ENCODE measurements at places on chromosomes 5 and 9. TPM values are rescaled to one million over a fixed set of nuclear protein-coding genes. Genes with fewer than 3 reads are reported as not detected.

The BTNL9 gene
- not detected for total RNA-seq

The GADD45G gene
- total RNA-seq: not detected

The TEX48 gene
- not detected for total RNA-seq

The PCDHGA3 gene
- total RNA-seq: not detected

The CMYA5 gene
- total RNA-seq: 0.89 TPM

The SPATA9 gene
- total RNA-seq: not detected

The RNF183 gene
- total RNA-seq: not detected

The SH3RF2 gene
- 0.53 TPM for total RNA-seq

The CCDC187 gene
- not detected for total RNA-seq

The CCDC152 gene
- total RNA-seq: 1.4 TPM

The ESM1 gene
- 6.6 TPM for total RNA-seq

The HRCT1 gene
- 0.18 TPM for total RNA-seq

The PCDHGA8 gene
- 0.86 TPM for total RNA-seq

The GFI1B gene
- not detected for total RNA-seq

The ACOT12 gene
- total RNA-seq: not detected

The EGFLAM gene
- total RNA-seq: 4.3 TPM

The SLC31A2 gene
- 19.9 TPM for total RNA-seq

The TMC1 gene
- total RNA-seq: not detected

The HTR1A gene
- total RNA-seq: not detected

The CDC25C gene
- total RNA-seq: 24.3 TPM

The KCNMB1 gene
- total RNA-seq: not detected

The IFNA2 gene
- not detected for total RNA-seq

The HEMGN gene
- not detected for total RNA-seq

The HTR4 gene
- total RNA-seq: not detected

The TAS2R1 gene
- total RNA-seq: not detected

The FREM1 gene
- not detected for total RNA-seq

The NRARP gene
- total RNA-seq: not detected

The GCNT4 gene
- 0.58 TPM for total RNA-seq

The NACC2 gene
- total RNA-seq: 23.6 TPM

The MARVELD2 gene
- 0.71 TPM for total RNA-seq

The NFIL3 gene
- total RNA-seq: 12.1 TPM

The STPG3 gene
- not detected for total RNA-seq

The ZCCHC9 gene
- 25.4 TPM for total RNA-seq

The ARL14EPL gene
- 0.29 TPM for total RNA-seq

The MZB1 gene
- not detected for total RNA-seq

The LECT2 gene
- total RNA-seq: not detected

The ZNG1F gene
- 3.0 TPM for total RNA-seq

The SLC35D2 gene
- 20.2 TPM for total RNA-seq

The HAVCR2 gene
- not detected for total RNA-seq

The ZER1 gene
- 33.7 TPM for total RNA-seq

The ANKRD18A gene
- not detected for total RNA-seq
